ENCODE measurements at places on chromosomes 4 and X. TPM values are rescaled to one million over a fixed set of nuclear protein-coding genes. Genes with fewer than 3 reads are reported as not detected.

- no peaks in the 10 kb centered on the region for H3K27me3 ChIP-seq
- H3K4me1 ChIP-seq, result no peaks in the 10 kb centered on the region
- H3K4me3 ChIP-seq, result no peak overlapping the region
- H3K36me3 ChIP-seq, result no peaks in the 10 kb centered on the region
- DNase-seq, result no peak
Observed at GRCh38 chrX:113759422-113759821, 824.5 kb upstream of the HTR2C start.

DNA sequence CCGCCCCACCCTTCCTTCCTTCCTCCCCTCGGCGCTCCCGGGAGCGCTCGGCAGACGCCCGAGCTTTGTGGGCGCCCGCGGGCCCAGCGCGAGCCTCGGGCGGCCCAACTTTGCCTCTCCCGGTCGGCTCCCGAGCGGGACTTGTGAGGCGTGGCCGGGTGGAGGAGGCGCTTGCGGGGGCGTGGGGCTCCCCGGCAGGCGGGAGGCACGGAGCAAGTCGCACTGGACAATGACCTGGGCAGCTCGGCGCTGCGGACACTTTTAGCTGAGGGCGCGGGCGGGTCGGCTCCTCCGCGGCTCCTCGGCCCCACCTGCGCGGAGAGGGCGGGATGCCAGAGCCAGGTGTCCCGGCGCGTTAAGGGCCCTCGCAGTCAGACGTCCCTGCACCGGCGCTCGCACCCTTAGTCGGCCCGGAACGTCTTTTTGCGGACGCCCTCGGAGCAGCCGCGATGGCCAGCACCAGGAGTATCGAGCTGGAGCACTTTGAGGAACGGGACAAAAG lies 385 bp downstream of the DCLK2 start:
- no peak overlapping the region for H3K4me3 ChIP-seq
- H3K4me1 ChIP-seq, result peaks cover 4% of the 10 kb centered on the region
- DNase-seq, result no peak
- H3K27me3 ChIP-seq, result peaks cover 18% of the 10 kb centered on the region
- no peak overlapping the region for H3K27ac ChIP-seq

DNA sequence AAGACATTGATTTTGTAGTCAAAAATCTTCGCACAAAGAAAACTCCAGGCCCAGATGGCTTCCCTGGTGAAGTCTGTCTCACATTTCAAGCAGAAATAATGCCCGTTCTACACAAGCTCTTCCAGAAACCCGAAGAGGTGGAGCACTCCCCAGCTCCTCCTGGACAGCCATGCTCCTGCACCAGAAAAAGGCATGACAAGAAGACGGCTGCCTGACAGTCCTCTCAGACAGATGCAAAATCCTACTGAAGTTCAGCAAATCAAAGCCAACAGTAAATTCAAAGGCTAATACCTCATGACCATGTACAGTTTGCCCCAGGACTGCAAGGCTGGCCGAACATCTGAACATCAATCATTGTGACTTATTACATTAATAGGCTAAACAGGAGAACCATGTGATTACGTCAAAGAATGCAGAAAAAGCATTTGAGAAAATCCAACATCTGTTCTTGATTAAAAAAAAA lies 30.8 kb upstream of the MXD4 start:
- DNase-seq, result no peak
- no peak overlapping the region for H3K4me3 ChIP-seq
- no peaks in the 10 kb centered on the region for H3K36me3 ChIP-seq
- H3K27me3 ChIP-seq, result peaks cover 1% of the 10 kb centered on the region
- H3K27ac ChIP-seq, result no peak overlapping the region

DNA sequence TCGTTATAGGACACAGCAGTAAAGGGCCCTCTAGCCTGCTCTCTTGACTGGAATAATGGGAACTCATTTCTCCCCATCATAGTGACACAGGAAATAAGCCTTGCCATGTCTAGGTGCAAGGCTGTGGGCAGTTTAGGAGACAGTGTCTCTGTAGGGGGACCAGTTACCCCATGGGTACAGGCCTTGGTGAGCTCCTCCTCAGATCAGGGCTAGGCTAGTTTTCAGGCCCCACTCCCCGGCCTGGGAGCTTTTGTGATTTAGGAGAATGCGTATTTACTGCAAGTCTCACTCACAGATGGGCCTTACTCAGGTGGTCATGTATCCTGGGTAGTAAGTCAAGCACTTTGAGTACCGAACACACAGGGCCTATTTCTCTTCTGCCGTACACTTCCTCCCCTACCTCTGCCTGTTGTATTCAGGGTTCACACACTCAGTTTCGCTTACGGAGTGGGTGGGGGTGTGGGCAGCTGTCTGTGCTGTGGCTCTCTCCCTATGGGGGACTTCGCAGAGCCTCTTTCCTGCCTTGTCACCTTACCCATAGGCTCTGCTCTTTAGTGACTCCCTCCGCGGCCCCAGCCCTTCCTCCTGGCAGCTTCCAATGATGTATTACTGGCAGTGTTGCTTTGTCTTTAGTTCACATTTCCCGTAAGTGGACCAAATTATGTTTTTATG lies 34.2 kb downstream of the FAM193A start:
- no peaks in the 10 kb centered on the region for H3K36me3 ChIP-seq
- peaks cover 21% of the 10 kb centered on the region for H3K4me1 ChIP-seq
- H3K4me3 ChIP-seq, result peak overlapping the region; percentile 22
- peak overlapping the region; percentile 22 for H3K27ac ChIP-seq

DNA sequence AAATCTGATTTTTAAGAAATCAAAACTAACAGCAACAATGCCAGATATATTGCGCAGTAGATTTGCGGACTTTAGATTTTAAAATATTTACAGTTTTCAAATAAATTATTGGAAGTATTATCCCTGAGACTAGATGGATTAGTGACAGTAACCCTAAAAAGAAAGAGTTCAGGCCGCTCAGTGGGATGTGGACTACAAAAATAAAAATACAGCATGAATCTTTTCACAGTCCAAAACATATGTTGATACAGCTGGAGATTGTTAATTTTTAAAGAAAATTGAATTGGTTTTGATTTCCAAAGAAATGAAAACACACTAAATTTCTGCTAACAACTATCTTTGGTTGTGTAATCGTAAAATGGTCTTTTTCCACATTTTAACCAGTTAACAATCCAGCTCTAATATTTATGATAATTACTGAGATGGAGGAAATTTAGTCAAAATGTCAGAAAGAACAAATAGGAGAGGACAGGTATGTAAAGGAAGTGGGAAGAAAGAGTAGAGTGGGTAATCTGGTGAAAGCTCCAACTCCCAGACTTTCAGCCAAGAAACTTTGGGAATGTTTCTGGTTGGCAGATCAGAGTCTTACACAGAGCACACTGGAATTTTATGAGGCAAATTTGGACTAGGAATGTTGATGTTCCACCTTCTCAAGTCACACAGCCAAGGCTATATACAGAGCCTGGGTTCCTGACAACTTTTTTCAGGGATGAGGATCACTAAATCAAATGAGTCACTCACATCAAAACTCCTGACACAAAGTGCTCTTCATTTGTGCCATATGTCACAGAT lies 15.1 kb downstream of the C4orf36 start:
- H3K4me1 ChIP-seq, result no peaks in the 10 kb centered on the region
- no peak overlapping the region for H3K27ac ChIP-seq

DNA sequence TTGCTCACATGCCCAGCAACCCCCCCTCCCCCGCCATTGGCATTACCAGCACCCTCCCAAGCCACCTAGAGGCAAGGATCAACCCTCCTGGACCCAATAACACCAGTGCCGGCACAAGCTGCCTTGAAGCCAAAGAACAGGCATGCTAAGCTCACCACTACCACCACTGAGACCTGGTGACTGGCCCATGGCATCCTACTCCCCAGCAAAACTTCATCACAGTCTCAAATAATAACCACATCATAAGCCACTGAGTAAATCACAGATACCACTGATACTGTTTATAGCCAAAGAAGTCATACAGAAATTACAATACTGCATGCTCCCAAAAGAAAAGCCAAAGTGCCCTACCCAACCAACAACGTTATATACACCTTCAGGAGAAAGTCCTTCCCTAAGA lies 73.6 kb upstream of the RPL34 start:
- no peaks in the 10 kb centered on the region for H3K27me3 ChIP-seq
- H3K4me1 ChIP-seq, result no peaks in the 10 kb centered on the region
- DNase-seq, result no peak
- no peaks in the 10 kb centered on the region for H3K36me3 ChIP-seq
- H3K4me3 ChIP-seq, result no peak overlapping the region

GRCh38 chrX:9997041-9997440 lies 29.9 kb downstream of the CLDN34 start:
- no peak overlapping the region for H3K4me3 ChIP-seq
- no peaks in the 10 kb centered on the region for H3K36me3 ChIP-seq
- peaks cover 9% of the 10 kb centered on the region for H3K4me1 ChIP-seq
- DNase-seq, result no peak

DNA sequence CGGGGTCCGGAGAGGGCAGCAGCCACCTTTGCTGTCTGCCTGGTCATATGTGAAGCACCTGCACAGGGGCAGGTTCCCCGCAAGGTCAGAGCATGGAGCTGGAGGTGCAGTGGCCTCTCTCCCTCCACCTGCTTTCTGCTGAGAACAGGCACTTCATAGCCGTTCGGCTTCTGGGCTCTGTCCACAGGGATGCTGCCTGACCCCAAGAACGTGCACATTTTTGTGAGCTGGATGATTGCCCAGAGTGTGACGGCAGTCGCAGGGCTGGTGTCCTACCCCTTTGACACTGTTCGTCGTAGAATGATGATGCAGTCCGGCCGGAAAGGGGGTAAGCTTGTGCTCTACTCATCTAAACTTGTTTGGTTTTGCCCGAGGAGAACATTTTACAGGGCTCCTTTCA lies 2.5 kb downstream of the SLC25A4 start:
- DNase-seq, result no peak
- H3K27me3 ChIP-seq, result no peaks in the 10 kb centered on the region
- H3K4me1 ChIP-seq, result peaks cover 3% of the 10 kb centered on the region

DNA sequence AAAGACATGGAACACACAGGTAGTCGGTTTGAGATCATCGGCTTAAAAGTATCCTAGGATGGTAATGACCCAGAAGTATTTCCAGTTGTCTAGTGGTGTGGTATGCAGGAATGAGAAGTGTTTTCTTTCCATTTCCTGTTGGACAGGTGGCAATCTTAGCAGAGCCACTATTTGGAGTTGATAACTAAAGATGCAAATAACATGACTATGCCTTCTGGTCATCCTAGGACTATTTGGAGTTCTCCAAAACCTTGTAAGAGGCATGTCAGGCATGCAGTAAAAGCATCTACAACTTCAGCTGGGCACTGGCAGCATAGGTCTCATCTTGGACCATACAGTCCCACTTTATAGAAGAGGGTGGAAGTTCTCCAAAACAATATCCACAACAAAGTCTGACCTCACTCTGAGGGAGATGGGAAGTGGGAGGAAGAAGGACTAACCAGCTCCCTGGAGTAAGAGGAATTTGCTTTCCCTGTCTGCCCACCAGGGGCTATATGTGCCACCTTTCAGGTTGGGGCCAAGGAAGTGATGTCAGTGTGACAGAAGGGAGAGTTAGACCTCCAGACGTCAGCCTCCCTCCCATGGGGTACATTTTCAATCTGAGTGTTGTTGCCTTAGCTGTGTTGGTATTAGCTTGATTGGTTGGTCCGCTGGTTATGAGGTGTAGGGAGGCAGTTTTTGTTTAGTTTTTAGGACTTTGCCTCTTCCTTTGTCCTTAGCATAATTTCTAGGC lies 101.2 kb upstream of the MYOZ2 start:
- DNase-seq, result no peak
- H3K4me3 ChIP-seq, result no peak overlapping the region
- H3K36me3 ChIP-seq, result no peaks in the 10 kb centered on the region
- peaks cover 3% of the 10 kb centered on the region for H3K4me1 ChIP-seq
- H3K27ac ChIP-seq, result no peak overlapping the region

DNA sequence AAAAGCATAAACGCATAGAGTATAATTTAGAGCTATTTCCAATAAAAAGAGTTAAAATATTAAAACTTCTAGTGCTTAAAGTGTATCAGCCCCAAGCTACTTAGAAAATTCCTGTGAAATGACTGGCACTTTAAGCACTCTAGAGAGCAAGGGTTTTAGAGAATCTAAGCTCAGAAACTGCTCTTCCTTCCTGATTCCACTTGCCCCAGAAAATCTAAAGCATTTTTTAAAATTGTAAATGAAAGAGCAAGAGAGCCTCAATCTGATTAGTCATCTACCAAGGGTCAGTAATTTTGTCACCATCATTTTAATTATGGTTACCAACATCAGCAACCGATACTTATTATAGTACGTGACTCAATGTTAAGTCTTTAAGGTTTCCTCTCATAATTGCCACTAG lies 25.0 kb downstream of the CTPS2 start:
- H3K27me3 ChIP-seq, result no peaks in the 10 kb centered on the region
- no peak for DNase-seq
- no peak overlapping the region for H3K4me3 ChIP-seq
- no peaks in the 10 kb centered on the region for H3K36me3 ChIP-seq
- no peaks in the 10 kb centered on the region for H3K4me1 ChIP-seq

DNA sequence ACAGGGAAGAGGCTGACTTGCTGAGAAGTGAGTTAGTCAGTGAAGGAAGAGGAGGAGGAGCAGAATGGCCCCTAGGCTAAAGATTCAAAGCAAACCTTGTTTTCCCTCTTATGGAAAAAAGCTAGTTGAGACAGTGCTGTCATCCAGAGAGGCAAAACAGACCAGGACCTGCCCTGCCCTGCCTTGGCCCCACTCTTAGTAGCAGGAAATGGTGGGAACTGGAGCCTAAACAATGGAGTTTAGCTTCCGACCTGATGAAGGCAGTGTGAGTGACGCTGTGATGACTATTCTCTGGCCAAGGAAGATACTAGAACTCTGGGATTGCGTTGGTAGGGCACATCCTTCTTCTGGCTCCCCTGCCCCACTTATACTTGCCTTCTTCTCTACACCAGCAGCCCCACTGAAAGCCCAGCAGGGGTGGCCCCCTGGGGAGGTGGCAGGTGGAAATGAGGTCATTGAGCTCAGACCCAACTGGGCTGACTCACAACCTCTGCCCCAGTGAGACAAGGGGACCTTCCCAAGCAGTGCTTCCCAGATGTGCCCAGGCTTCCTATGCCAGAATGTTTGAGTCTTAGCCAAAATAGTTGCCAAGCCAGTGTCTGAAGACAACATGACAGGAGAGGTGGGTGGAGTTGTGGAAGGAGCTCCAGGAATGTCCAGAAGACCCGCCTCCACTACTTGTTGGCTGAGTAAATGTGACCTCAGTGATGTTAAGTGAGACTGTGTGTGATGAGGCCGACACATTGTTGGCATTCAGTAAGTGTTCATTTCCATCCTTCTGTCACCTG lies 38.8 kb downstream of the MSN start:
- no peak for DNase-seq
- peaks cover 33% of the 10 kb centered on the region for H3K4me1 ChIP-seq
- H3K36me3 ChIP-seq, result peaks cover 3% of the 10 kb centered on the region
- H3K27ac ChIP-seq, result peak overlapping the region; percentile 29
- H3K27me3 ChIP-seq, result no peaks in the 10 kb centered on the region

GRCh38 chr4:91914176-91914804 lies 389.5 kb upstream of the GRID2 start:
- no peak overlapping the region for H3K27ac ChIP-seq
- no peaks in the 10 kb centered on the region for H3K36me3 ChIP-seq
- no peaks in the 10 kb centered on the region for H3K27me3 ChIP-seq
- no peak for DNase-seq
- H3K4me3 ChIP-seq, result no peak overlapping the region
- no peaks in the 10 kb centered on the region for H3K4me1 ChIP-seq

The S100P gene
- not detected for polyA plus RNA-seq

The RHOXF2 gene
- polyA plus RNA-seq, result not detected

The GPR119 gene
- not detected for polyA plus RNA-seq

Measured in GM12878 (cell line).